ENCODE measurements at places on chromosomes 2 and 18.

GRCh38 chr2:229779650-229780049, 65.3 kb upstream of the DNER start:
- no peak for DNase-seq

DNA sequence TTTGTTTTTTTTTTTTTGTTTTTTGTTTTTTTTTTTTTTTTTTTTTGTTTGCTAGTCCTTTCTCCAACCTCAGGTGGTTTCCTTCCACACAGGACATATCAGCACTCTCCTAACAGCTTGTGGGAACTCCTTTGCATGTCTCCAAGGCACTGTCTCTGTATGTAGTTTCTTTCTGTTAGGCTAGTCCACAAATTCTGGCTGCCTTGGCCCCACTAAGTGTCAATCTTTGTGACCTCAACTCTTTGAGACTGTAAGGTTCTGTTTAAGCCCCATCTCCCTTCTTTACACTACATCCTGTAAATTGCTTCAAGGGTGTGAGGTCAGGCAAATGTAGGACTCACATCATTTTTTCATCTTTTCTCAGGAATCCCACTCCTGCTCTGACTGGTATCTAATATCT, 85.1 kb downstream of the NCOA1 start:
- no peak for DNase-seq

- DNase-seq = no peak
Measured at GRCh38 chr18:13443552-13443951, 225.0 kb downstream of the LDLRAD4 start.

- no peak for DNase-seq
Measured at GRCh38 chr2:33336036-33336625, 140.3 kb upstream of the RASGRP3 start.

GRCh38 chr2:41199334-41199733, 747.4 kb upstream of the SLC8A1 start:
- DNase-seq = no peak

GRCh38 chr18:48942554-48943261, 8.1 kb downstream of the SMAD7 start:
- no peak for DNase-seq

DNA sequence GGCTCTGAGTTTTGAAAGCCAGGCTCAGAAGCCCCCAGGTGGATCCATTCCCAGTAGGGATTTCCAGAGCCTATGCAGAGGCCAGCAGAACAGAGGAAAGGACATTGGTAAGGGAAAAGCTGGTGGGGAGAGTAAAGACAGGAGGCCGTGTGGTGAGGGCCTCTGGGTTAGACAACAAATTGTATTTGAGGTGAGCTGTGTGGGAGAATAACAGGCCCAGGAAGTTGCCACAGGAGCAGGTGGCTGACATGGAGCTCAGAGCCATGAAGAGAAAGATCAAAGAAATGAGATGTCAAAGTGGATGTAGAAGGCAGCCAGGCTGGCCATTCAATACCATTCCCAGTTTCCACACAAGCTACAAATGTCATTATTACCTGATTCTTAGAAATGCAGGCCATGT, 8.8 kb downstream of the BUB1 start:
- DNase-seq = no peak

DNA sequence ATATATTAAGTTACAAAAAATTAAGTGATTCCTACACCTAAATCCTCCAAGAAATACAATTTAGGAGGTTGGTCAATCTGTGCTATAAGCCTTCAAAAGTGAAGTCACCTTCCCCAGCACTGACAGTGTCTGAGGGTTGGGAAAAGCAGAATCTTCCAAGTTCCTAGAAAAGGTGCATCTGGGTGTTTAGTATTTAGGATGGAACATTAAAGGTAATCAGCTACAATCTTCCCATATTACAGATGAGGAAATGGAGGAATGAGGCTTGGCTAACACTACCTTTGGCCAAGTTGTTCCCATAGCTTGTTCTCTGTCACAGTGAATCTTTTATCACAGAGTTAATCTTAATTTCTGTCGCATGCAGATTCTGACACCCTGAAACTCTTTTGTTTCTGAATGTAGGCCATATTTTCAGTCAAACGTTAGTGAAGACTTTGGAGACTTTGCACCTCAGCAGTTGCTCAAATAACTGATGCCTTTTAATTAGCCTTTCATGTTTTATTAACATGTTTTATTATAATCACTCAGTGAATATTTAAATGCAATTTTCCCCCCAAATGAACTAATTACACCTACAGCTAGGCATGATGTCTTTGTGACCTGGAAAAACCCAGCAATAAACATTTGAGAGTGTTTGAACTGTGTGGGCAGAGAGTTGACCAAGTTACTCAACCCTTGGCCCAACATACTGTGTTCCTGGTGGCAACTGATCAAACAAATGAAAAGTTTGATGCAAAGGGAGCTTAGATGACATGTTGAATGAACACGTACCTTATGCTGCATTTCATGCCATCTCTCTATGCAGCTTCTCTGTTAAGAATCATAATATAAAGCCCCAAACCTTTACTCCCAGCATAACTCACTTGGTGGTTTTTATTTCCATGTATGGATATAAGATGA, 17.6 kb downstream of the FN1 start:
- DNase-seq = no peak

GRCh38 chr2:174544802-174545201, 52.8 kb downstream of the WIPF1 start:
- DNase-seq = no peak

DNA sequence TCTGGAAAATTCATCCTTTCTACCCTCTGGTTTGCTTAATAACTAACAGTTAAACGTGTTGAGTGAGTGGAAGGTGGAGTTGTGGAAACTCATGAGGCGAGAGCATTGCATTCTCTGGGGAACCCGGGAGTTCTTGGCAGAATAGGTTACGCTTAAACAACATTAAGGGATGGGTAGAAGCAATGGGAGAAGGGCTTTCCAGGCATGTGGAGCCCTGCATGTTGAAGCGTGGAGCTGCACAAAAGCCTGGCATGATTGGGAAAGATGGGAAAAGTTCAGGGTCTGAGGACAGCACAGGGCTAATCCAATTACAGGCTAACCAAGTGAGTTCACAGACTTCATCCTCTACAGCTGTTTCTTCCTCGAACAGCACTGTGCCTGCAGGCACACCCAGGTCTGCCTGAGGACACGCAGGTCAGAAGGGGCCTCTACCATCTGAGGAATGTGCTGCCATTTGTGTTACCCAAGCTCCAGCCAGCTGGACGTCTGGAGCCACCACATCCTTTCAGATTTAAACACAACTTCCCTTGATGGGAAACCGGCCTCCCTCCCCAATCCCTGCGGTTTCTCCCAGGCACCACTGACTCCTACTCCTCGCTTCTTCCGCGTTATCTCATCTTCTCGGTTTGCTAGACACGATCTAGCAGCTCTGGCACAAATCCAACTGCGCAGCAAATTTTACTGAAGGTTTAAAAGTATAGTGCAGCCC, 164.2 kb downstream of the ANTXR1 start:
- DNase-seq = no peak

DNA sequence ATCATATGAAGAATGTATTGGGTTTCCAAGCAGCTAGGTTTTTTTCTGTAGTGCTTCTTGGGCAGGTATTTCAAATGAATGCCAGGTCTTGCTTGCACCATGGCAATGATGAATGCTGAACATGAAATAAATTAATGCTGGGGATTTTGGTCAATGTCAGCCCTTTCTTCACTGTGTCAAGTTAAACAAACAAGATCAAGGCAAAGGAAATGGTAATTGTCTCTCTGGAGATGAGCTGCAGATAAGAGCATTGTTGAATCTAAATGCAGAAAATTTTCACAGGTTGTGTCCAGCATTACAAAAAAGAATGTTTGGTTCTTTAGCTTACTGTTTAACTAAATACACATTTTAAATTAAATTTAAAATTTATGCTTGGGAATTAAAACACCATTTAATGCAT, 144.3 kb downstream of the GPD2 start:
- no peak for DNase-seq

GRCh38 chr2:27856386-27856785, 33.8 kb downstream of the RBKS start:
- DNase-seq = no peak

DNA sequence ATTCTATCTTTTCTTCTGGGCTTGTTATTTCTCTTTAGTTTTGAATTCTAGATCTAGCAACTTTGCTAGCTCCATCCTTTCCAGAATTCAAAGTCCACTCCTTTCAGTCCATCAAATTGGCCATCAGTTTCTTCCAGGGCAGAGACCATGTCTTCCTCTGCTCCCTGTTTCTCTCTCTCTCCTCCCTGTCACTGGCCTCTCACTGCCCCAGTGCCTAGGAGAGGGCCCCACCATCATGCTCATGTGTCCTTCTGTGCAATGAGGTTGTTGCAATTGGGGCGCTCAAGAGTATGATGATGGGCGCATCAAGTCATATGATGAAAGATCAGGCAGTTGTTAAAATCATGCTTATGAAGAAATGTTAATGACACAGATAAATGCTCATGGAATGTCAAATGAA, 159.2 kb upstream of the HS6ST1 start:
- no peak for DNase-seq

DNA sequence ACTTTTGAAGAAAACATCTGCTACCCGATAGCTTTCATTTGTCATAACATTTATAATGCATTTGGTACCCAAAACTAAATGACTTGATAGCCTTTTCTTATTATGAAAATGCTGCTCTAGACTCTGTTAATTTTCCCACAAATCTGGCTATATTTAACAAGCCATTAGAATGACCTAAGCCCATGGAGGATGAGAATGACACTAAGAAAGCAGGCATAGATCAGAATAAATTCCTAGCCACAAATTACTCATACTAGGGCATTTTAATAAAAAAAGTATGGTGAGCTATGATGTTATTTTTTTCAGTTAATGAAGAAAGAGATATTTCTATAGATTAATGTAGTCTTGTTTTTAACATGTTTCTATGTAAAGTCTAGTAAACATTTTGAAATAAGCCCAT, 1728.3 kb downstream of the SUCLG1 start:
- DNase-seq = no peak

- no peak for DNase-seq
Measured at GRCh38 chr2:108125581-108125980, 114.2 kb upstream of the SULT1C3 start.

- no peak for DNase-seq
Measured at GRCh38 chr18:7248877-7249276, 18.0 kb downstream of the LRRC30 start.

DNA sequence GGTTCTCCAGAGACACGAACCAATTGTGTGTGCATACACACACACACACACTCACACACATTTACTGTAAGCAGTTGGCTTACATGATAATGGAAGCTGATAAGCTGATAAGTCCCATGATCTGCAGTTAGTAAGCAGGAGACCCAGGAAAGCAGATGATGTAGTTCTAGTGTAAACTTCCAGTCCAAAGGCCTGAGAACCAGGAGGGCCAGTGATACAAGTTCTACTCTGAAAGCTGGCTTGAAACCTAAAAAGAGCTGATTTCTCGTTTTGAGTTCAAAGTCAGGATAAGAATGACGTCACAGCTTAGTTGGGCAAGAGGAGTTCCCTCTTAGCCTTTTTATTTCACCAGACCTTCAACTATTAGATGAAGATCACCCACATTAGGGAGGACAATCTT, 558.8 kb upstream of the PIK3C3 start:
- DNase-seq = no peak
